ENCODE measurements at places on chromosomes 12 and 14.

- DNase-seq: no peak
Observed at GRCh38 chr12:53170876-53171724, 9.4 kb upstream of the ZNF740 start.

DNA sequence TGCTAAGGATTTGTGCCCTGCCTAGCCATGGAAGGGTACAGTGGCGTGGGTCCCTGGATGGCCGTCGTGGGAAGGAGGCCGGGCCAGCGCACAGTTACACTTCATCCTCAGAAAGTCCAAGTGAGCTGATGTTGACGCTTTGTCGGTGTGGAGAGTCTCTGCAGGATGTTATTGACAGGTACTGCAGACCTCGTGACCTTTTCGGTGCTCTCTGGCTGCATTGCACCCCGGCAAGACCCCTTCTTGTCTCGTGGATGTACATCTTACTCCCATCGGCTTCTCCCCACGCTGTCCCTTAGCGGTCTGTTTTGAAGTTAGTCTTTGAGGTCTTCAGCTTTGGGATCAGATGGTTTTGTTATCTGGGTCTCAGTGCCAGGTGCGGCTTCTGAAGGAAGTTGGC is 78.4 kb downstream of the EP400 start:
- DNase-seq: no peak

DNA sequence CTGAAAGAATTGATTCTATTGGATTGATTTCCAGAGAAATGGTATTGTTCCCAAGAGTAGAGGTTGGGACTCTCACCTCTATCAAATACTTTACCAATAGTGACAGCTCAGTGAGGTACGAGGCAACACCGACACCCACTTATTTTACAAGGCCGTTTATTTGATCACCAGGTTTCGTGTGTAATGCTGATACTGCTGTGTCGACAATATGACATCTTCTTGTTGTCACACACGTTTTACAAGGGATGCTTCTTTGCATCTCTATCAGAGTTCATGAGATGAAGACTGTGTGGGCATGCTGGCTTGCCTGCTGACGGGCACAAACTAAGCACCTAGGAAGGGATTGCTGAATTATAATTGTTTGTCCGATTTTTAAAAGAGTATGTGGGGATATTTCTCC is 217.8 kb upstream of the EGLN3 start:
- DNase-seq: no peak

DNA sequence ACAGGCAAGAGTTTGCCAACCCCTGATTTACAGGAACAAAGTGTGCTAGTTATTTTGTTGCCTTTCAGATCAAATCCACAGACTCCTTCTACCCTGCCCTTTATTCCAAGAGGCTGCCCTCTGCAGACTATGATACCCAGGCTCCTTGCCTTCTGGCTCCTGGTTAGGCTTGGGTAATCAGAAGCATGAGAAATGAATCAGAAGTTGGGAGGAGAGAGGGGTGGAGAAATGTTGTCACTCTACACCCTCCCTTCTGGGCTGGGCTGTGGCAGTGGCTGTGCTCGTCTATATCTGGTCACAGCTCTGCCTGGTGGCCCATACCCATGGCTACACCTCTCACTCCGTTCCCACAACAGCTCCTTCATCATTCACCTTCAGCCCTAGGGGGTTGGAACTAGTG is 204.6 kb upstream of the PLXNC1 start:
- DNase-seq: no peak

DNA sequence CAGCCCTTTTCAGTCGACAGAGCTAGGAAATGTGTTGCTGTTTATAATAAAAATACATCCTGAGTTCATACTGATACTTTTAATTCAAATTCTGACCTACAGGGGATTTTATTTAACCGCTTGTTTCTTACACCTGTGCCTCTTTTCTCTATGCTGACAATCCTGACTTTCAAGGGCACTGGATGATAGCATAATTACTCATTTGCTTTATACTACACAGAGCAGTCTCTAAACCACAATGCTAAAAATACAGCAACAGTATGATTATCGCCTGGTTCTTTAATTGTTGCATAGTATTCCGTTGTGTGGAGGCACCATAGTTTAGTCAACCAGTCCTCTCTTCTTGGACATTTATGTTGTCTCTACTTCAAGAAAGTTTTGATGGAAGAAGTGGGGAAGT is 372.9 kb downstream of the DPF3 start:
- no peak for DNase-seq

- DNase-seq: no peak
Observed at GRCh38 chr12:56146492-56147460, 5.6 kb upstream of the MYL6B start.

DNA sequence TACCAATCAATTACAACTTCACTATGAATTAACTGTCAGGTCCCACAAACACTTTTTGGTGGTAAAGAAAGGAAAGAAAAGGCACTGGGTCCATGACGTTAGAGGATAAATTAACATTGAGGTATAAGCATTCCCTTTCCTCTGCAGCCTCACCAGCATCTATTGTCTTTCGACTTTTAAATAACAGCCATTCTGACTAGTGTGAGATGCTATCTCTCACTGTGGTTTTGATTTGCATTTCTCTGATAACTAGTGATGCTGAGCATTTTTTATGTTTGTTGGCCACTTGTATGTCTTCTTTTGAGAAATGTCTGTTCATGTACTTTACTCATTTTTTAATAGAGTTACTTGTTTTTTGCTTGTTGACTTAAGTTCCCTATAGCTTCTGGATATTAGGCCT is 9.4 kb downstream of the ANKS1B start:
- no peak for DNase-seq

DNA sequence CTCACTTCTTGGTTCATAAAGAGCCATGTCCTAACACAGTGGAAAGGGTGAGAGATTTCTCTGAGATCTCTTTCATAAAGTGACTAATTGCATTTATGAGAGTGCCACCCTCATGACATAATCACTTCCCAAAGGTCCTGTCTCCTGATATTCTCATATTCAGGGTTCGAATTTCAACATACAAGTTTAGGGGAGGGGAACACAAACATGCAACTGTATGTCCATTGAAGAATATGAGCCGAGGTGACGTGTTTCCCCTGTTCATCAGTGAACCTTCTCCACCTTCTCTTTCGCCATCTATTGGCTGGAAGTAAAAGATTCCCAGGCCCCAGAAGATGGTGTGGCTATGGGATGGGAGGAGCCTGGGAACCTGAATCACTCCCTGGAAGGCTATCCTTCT is 354.2 kb upstream of the ATP2B1 start:
- DNase-seq: no peak

GRCh38 chr14:22531451-22532344 is 57.3 kb downstream of the DAD1 start:
- DNase-seq: no peak

DNA sequence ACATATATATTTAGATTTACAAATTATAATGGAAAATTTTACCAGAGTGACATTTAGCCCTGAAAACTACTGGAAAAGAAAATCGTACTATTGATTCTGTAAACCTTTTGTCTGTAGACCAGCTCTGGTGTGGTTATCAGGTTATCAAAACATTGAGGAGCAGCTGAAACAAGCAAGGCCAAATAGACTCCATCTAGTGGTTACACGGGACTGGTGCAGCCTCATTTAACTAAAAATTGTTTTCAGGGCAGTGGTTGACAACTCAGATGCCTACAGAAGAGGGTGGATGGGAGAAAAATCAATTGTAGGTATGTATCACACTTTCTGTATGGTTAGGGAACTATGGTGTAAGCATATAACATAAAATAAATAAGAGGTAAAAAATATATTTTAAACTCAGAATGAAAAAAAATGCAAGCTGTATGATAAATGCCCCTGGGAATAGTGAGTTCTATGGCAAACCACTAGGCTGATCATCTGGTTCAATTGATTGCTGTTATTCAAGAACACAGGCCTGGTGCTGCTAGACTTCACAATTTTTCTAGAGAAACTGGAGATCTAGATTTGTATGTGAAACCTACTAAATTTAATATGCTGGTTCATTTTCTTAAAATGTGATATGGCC is 51.2 kb downstream of the ACSS3 start:
- no peak for DNase-seq

- DNase-seq: no peak
Observed at GRCh38 chr14:78282437-78282836, 112.3 kb downstream of the NRXN3 start.

DNA sequence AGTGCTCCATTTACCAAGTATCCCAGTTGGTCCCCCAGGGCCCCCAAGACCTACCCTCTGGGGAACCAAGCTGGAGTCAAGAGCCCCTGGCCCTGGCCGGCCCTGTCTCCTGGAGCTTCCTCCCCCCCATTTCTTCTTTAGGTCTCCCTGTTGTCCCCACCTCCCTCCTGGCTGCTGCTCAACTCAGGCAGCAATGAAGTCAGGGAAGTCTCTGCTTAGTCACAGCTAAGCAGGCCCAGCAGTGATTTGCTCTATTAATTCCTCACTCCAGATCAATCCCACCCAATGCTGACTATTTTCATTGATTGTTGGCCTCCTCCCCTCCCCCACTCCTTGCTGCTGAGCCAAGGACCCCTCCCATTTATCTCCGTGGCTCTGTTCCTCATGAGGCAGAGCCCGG is 28.3 kb downstream of the VSX2 start:
- no peak for DNase-seq

DNA sequence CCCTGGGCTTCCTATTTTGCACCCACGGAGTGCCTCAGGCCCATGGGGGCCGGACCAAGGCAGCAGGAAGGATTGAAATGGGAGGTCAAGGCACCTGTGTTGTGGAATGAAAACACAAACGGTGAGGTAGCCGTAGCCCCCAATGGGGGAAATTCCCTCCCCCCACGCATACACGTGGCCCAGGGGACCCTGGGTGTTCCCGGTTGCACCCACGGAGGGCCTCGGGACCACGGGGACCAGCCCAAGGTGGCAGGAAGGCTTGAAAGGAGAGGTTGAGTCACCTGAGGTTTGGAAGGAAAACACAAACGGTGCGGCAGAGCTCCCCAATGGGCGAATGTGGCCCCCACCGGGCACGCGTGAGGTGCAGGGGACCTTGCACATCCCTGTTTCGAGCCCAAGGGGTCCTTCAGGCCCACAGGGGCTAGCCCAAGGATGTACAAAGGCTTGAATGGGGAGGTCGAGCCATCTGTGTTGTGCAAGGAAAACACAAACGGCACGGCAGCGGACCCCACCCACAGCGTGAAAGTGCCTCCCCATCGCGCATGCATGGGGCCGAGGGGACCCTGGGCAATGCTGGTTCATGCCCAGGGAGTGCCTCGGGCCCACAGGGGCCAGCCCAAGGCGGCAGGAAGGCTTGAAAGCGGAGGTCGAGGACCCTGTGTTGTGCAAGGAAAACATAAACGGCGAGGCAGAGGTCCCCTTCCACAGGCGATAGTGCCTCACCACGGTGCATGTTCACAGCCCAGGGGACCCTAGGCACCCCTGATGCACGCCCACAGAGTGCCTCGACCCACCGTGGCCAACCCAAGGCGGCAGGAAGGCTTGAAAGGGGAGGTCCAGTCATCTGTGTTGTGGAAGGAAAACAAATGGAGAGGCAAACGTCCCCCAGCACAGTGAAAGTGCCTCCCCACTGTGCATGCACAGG is 376.7 kb downstream of the ALG10 start:
- DNase-seq: peak; percentile 4

DNA sequence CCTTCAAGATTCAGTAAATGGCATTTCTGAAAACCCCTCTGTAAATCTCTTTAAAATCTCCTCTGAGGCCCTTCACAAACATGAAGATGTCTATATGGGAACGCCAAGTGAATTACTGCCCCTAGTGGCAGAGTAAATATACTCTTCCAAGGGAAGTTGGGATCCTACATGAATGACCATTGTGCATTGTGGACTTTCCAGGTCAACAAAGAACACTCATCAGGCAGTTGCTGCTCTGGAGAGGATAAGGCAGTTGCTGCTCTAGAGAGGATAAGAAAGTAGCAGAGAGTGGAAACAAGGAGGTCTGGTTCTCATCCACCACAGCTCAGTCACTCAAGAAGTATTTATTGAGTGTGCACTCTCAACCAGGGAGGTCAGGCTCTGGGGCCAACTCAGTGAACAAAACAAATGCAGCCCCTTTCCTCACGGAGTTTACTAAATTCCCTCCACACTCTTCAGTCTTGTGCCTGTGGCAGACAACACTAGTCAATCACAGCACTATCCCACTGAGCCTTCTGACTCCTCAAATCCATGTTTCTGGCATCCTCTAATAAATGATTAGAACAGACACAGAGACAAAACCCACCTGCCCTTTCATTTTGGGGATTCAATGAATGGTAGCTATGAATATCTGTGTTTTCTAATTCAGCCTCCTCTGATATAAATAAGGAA is 52.9 kb downstream of the SVOP start:
- DNase-seq: no peak

DNA sequence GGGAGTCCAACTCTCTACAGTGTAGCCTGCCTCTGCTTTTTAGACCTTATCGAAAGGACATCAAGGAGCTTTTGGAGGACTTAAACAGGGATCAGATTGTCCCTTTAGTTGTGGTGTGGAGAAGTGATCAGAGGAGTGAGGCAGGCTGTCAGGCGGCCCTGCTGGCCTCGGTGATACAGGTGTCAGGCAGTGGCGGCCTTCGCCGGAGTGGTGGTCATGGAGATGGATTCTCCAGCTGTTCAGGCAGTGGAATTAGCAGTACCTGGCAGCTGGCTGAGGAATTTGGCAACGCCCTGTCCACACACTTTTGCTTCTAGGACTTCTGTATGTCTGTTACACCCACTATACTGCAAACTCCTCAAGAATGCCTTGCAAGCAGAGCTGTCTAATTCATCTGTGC is 4.2 kb upstream of the CLMN start:
- DNase-seq: no peak

DNA sequence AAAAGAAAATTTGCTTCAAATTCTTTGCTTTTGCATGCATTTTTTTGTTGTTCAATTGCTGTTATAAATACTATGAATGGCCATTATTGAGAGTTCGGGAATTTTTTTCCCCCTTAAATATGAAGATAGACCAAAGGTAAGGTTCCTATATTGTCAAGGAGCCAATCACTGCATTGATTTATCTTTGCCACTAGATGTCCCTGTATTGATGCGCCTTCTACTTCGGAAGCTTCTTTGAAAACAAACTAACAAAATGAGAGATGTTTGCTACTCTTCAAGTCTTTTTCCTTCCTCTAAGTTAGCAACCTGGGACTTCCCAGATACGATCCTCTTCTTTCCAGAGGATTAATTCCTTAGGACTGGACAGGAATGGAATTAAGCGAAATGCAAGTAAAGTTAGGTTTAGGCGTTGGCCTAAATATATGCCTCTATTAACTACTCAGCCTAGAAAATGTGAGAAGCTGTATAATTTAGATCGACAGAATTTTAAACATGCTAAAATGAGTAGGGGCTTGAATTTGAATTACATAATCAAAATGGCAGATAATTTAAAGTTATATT is 318.1 kb downstream of the AEBP2 start:
- DNase-seq: no peak

GRCh38 chr12:131129839-131130238 is 176.1 kb downstream of the ADGRD1 start:
- DNase-seq: no peak

GRCh38 chr12:107788690-107789458 is 14.4 kb downstream of the ASCL4 start:
- DNase-seq: no peak

GRCh38 chr12:44464180-44464579 is 411.9 kb downstream of the NELL2 start:
- DNase-seq: no peak

GRCh38 chr14:45893127-45893526 is 640.1 kb upstream of the MIS18BP1 start:
- no peak for DNase-seq
